Activated CD8-positive, alpha-beta memory T cell treated with anti-CD3 and anti-CD28 coated beads, Interleukin-2, amount 50 U/mL, for 48 hours (primary cell): ENCODE measurements at places on chromosomes 1 and 21.

DNA sequence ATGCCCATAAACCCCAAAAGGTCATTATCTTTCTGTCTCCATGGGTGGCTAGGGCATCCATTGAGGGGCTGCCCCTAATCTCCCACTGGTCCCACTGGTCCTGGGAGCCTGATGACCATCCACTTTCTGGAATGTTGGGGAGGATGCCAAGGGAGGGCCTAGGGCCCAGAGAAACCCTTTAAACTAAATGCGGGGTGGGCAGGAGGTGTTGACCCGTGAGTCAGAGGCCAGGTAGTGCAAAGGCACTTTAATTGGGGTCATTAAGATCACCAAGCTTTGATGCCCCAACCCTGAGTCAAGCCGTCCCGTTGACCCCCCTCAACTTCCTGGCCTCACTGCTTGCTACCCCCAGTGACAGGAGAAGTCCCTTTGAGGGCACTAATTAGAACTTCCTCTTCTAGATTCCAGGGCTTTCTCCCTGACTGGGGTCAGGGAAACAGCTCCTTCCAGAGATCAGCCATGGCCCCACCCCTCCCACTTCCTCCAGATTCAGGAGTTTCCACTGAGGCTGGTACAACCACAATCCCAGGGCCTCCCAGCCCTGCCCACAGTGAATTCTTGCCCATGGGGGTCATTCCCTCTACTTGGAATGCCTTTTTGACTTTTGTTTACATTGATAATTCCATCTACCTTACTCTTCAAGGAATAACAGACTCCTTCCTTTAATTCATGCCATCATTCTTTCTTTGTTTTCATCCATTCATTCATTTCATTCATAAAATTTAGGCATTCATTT lies 15.5 kb upstream of the SERINC2 start:
- DNase-seq: no peak

DNA sequence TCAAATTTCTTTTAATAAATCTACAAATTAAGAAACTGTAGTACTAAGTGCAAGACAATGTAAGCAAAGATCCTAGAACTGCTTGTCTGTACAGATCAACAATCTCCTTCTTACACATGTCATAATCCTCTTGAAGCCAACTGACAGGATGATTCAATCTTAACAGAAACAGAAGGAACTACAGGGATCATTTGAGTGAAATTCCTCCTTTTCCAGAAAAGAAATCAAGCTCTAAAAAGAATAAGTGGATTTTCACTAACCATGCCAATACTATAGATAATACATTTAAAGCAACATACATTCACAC lies 53.2 kb downstream of the RAB3GAP2 start:
- no peak for DNase-seq

GRCh38 chr1:34166625-34167361 lies 1.8 kb upstream of the CSMD2 start:
- no peak for DNase-seq

GRCh38 chr1:87392248-87393192 lies 63.8 kb downstream of the LMO4 start:
- no peak for DNase-seq

- peak; percentile 30 for DNase-seq
Observed at GRCh38 chr1:180899262-180899661, 13.4 kb upstream of the KIAA1614 start.

DNA sequence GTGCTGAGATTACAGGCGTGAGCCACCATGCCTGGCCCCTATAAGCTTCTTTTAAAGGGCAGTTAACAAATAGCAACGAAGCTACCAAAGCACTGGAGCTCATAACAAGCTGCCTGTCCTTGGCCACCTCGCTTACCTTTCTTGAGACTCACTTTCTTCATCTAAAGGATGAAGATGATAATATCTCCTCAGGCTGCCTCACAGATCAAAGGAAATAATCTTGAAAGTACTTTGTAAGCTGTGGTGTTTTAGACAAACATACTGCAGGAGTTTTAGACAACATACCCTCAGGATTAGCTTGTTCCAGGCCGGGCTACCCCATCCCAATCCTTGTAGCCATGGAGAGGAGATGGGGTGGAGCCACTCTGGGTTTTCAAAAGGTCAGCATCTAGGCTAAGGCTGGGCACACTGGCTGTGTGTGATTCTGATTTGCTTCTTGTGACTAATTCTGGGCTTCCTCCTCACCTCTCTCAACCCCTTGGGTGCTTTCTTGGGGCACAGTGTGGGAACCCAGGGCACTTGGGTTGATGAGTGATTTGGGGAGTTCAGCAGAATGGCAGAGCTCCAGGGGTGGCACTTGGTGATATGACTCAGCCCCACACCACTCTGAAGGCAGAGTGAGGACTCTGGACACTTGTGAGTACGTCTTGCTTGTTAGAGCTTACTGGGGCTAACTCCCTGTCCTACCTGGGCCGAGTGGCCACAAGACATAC lies 5.2 kb downstream of the GPR25 start:
- no peak for DNase-seq

DNA sequence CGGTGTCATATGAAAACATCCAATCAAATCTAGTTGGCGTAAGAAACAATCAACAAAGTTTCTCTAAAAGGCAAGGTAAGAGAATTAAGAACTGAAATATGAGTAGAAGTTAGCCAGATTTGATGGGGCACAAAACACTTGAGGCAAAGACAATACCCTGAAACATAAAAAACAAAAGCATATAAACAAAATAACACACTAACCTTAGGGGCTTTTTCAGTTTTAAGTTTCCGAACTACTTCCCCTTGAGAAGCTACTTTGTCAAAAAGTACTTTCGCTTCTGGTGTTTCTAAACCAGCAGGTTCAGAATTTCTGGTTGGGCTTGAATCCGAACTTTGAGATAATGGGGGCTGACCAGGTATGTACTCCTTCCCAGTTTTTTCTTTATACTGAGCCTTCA lies 57.9 kb downstream of the EPRS1 start:
- no peak for DNase-seq

GRCh38 chr1:19036041-19036812 lies 79.8 kb upstream of the IFFO2 start:
- no peak for DNase-seq

GRCh38 chr1:231020139-231020601 lies 19.9 kb downstream of the FAM89A start:
- DNase-seq: no peak

DNA sequence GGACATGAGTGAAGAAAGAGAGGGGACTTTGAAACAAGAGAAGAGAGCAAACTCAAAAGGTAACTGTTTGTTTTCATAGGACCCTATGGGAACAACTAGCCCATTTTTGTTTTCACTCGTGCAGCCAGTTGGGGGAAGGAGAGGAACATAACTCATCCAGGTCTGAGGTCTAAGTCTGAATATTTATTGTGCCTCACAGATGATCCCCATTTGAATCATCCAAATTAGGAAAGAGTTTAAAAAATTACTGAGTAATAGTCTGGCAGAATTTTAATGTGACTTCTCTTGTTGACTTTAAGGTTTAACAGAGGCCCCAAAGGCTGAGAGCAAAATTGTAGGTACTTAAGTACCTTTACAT lies 10.4 kb upstream of the TSPAN2 start:
- no peak for DNase-seq

DNA sequence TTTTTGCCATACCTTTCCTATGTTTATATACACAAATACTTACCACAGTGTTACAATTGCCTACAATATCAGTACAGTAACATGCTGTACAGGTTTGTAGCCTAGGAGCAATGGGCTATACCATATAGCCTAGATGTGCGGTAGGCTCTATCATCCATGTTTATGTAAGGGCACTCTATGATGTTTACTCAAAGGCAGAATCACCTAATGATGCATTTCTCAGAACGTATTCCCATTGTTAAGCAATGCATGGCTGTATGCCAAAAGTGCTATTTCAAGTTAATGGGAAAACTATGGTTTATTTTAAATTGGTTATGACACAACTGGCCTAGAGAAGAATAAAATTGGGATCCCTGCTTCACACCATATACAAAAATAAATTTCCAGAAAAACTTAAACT lies 36.9 kb upstream of the DISP1 start:
- DNase-seq: no peak

- peak; percentile 66 for DNase-seq
Observed at GRCh38 chr1:47231301-47232186, 481 bp downstream of the TAL1 start.

GRCh38 chr1:4016351-4017130 lies 116.5 kb upstream of the C1orf174 start:
- DNase-seq: no peak

- DNase-seq: no peak
Observed at GRCh38 chr1:183898001-183898396, 93.1 kb downstream of the RGL1 start.

DNA sequence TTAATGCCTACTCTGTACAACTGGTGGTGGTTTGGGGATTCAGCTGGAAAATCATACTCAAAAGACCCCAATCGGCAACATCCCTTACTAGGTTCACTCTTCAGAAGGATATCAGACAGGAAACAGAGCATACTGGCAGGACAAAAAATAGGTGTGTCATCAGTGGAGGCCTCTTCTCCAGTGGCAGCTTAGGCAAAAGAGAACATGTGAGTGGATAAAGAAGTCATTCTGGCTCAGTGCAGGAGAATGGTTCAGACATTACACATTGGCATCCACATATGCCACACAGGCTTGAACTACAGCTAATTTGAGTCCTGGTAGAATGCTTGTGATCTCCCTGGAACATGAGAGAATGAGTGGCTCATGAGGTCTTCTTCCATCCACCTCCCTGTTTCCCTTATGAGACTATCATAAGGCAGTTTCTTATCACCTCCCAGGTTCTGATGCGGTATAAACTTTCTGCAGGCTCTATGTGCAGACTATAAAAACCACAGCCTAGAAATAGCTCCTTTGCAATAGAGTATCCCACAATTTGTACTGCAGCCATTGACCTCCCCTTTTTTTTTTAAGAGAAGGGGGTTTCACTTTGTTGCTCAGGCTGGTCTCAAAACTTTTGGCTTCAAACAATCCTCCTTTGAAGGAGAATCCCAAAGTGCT lies 24.7 kb downstream of the VAMP4 start:
- no peak for DNase-seq

DNA sequence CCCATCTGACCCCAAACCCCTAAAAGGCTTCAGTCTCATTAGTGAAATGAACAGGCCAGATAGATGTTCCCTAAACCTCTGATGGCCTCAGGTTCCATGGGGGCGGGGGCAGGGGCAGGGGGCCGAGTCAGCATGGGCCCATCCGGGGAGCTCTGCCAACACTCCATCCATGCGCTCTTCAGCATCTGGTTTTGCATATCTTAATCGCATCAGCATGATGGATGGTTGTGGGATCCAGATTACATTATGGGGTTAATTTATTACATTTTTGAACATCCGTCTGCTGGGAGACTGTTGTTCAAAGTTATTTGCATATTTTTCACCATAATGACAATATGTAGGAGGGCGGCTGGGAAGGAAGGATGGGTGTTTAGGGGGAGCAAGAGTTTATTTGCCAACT lies 3.1 kb upstream of the MAD2L2 start:
- DNase-seq: no peak

GRCh38 chr1:89598450-89599331 lies 34.2 kb upstream of the LRRC8C start:
- DNase-seq: no peak

GRCh38 chr1:90381598-90381997 lies 335.5 kb downstream of the BARHL2 start:
- DNase-seq: no peak

DNA sequence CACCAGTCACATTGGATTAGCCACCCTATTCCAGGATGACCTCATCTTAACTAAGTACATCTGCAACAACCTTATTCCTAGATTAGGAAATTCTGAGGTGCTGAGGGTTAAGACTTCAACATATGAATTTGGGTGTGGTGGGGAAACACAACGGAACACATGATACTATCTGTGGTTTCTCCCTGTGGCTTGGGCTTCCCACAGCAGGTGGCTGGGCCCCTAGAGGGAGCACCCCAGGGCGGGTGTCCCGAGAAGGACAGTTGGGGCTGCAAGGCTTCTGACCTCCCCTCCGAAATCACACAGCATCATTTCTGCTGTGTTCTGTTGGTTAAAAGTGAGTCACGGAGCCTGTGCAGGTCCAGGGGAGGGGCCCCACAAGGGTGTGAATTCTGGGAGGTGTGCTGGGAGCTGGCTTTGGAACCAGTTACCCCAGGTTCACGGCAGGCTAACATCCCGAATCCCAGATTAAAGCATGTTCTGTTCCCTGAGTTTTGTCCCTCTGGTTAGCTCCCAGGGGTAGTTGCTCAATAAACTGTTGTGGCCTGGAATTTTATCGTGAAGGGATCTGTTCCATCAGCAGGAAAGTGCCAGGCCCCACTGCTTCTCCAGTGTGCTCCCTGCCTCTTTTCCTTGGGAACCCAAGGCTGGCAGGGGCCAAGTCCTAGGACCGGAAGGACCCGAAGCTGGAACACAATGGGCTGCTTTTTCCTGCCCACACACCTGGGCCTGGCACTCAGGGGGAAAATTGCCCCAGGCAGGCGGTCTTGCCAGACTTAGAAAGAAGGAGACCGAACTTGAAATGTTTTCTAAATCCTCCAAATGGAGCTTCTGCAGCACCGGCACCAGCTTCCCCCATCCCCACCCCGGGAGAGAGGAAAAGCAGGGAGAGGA lies 154.0 kb upstream of the WNT4 start:
- no peak for DNase-seq

DNA sequence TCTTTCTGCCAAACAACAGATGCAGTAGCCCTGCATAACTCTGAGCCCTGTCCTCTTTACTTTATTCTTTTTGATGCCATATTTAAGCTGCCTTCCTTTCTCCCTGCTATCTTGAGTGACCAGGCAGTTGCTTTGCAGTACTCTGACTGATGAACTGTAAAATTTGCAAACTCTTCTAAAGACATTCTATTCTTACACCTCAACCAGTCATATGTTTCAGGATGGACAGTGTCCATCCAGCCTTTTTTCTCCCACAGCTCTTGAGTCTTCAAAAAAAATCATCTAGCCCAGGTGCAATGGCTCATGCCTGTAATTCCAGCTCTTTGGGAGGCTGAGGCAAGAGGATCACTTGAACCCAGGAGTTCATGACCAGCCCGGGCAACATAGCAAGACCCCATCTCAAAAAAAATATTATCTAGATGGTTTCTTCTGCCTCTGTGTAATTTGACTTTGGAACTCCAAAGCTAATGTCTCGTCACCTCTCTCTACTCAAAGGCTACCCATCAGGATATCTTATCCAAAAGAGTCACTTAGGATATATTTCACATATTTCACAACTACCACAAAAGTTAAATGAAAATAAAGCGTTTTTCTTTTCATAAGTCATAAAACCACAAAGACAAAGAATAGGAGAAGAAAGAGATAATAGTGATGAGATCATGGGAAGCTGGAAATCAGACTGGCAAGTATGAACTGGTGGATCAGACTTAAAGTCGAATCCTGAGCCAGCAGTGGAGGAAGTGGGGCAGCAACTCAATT lies 54.6 kb upstream of the IPO9 start:
- DNase-seq: no peak

- DNase-seq: peak; percentile 65
Observed at GRCh38 chr1:50422946-50423669, at the start of gene DMRTA2. DMRTA2 (minus strand) TSS chr1:50423443; CDS start chr1:50421536, 1,907 bp downstream.

DNA sequence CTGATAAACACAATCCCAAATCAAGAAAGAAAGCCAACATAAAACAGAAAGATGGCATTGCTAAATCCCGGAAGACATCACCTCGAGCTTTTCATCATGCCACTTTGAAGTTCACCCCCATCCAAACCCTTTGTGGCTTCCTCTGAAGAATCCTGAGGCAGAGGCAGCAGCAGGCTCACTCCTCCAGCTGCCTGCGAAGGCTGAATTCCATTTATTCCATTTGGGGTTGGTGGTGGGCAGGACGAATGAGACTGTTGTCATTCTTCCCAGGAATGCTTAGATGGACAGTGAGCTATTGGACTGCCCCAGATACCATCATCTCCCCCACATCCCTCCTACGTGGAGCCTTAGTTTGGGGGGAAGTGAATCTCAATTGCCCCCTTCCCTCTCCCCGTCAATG lies 437.5 kb downstream of the SMYD3 start:
- no peak for DNase-seq

GRCh38 chr1:83775977-83776603 lies 222.8 kb downstream of the TTLL7 start:
- DNase-seq: no peak
